ENCODE measurements at places on chromosomes 7 and 10.

DNA sequence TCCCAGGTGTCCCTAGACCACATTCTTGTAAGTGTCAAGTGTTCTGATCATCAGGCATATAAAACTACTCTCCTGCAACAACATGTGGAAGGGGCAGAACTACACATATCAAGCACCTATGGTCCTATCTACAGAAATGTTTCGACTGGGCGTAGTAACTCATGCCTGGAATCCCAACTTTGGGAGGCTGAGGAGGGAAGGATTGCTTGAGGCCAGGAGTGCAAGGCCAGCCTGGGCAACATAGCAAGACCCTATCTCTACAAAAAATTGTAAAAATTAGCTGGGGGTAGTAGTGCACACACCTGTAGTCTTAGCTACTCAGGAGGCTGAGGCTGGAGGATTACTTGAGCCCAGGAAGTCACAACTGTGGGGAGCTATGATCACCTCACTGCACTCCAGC is 244.2 kb downstream of the PARD3 start:
- no peak for DNase-seq

- DNase-seq, result no peak
Measured at GRCh38 chr10:53441843-53442242, 669.3 kb upstream of the MBL2 start.

- peak; percentile 90 for DNase-seq
Measured at GRCh38 chr10:28668363-28669226, 8.7 kb upstream of the BAMBI start.

GRCh38 chr7:104983076-104983577 is 30.9 kb upstream of the KMT2E start:
- peak; percentile 44 for DNase-seq

DNA sequence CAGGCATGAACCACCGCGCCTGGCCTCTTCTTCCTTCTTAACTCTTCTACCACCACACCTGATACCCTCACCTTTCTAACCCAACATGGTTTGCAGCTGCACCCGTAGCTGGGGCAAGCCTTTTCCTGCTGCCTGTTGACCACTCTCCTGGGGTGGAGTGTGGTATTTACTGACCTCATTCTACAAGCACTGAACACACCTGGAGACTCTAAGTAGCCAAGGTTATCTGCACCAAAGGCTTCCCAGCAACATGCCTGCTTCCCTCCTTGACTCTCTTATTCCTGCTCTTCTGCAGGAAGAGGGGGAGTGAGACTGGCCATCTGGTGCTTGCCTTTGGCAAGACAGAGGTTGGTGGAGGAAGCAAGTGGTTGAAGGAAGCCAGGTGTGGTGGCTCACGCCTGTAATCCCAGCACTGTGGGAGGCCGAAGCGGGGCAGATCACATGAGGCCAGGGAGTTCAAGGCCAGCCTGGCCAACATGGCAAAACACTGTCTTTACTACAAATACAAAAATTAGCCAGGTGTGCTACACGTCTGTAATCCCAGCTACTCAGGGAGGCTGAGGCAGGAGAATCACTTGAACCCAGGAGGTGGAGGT is 10.1 kb downstream of the ACTR1A start:
- no peak for DNase-seq

DNA sequence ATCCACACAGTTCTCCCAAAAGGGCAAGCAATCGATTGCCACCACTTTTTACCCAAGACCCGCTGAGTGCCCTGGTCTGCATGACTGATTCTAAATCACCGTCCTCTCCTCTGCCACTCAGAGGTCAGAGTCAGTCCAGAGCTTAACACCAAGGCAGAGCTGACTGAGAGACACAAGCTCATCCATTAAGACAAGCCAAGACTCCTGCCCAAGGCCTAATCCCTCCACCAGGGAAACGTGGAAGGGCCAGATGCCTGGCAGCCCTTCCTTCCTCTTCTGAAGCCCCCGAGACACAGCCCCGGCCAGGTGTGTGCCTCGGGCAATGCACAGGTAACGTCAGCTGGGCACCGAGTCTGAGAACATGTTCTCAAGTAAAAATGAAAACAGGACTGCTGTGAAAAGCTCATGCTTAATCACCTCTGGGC is 51.7 kb downstream of the DIP2C start:
- no peak for DNase-seq

- DNase-seq, result peak; percentile 83
Measured at GRCh38 chr10:78953113-78953798, 115.5 kb upstream of the ZMIZ1 start.

DNA sequence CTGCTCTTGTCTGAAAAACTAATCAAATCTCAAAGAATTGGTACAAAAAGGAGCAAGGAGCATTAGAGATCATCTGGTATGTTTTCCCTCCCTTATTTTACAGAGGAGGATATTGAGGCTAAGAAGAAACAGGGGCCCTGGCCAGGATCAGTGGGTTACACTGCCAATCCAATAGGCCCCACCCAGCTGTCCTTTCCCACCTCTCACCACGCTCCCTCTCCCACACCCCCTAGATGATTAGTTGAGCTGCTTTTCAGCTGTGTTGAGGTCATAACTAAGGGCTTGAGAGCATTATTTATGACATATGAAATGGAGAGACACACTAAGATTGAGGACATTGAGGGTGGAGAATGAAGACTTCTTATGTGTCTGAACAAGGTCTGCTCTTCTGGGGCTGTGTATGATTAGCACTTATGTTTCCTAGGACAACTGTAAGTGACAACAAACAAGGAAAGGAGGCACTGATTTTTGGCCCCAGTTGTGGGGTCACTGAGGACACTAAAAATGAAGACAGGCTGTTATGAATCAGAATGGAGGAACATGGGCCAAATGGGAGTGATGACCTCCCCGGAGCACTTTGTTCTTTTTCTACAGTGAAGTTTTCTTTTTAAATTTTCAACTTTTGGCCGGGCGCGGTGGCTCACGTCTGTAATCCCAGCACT is 26.5 kb downstream of the VWA2 start:
- DNase-seq, result peak; percentile 42

GRCh38 chr7:1342090-1342640 is 109.5 kb downstream of the UNCX start:
- DNase-seq, result no peak

GRCh38 chr10:74730246-74730645 is 96.2 kb upstream of the KAT6B start:
- no peak for DNase-seq

GRCh38 chr7:122746948-122747347 is 44.2 kb upstream of the RNF148 start:
- DNase-seq, result no peak

DNA sequence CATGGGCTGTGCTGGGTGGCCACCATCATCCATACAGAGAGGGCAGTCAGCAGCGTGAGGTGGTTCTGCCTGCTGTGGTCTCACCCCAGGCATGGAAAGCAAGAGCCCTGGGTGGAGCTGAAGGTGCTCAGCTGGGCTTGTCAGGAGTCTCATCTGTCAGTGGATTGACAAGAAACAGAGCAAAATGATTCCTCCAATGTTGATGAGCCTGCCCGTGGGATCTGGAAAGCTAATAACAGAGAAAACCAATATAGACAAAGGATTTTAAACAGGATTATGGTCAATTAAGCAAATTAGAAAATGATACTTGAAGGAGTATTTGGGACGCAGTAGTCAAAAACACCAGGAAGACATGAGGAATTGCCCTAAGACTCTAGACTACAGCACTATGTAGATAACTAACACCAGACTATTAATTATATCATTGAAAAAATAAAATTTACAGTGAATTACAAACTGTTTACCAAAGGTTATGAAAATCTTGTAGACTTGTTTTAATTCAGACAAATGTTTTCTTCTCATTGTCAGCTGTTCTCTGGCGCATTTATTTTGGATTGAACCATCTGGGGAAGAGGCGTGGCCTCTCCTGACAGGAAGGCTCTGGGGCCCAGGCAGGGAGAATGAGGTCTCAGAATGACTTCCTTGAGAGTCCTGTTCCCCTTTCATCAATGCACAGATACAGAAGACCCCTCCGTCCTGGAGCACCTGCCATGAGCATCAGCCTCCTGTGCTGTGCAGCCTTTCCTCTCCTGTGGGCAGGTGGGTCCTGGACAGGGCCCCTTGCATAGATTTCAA is 211.2 kb upstream of the PRSS58 start:
- DNase-seq, result no peak
